Esophagus squamous epithelium (tissue), 5 donors: ENCODE measurements at places on chromosomes 2 and 18.

- DNase-seq: no peak
Measured at GRCh38 chr2:43481927-43482542, 113.8 kb downstream of the THADA start.

DNA sequence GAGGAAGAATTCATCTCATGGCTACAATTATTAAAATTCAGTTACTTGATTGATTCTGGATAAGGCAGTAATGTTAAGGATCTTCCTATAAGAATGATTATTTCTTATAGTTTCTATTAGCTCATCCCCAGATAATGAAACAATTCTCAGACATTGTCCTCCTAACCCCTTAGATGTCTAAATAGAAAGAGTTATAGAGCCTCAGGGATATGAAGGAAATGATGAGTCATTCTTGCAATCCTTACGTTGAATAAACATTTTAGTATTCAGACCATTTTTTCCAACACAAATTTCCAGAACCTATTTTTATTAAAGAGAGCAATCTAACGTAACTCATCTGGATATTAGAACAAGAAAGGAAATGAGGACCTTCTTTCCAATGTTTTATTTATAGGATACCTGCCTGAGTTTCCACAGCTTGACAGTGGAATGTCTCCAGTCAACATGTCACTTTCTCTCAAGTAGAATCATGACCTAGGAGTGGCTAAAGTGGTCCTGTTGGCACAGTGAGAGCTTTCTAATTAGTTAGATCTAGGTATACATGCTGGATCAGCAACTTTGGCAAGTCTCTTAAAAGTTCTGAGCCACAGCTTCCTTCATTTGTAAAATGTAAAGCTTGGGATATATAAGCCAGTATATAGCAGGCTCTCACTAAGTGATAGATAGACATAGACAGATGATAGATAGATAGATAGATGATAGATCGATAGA is 88.0 kb upstream of the RAB27B start:
- no peak for DNase-seq

DNA sequence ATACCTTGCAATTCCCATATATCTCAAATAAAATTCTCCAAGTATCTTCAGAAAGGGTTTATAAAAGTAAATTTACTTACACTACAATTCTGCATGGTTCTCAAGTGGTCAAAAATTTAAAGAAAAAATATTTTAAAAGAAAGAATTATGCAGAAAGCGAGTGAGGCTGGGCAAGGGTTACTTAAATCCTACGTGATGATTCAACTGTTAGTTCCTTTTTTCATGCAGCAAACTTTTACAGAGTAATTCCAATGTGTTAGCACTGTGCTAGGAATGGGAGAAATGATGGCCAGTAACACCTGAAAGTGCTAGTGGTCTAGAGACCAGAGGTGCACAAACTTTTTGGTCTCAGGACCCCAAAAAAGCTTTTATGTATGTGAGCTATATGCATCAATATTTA is 133.4 kb downstream of the ATAD2B start:
- no peak for DNase-seq

DNA sequence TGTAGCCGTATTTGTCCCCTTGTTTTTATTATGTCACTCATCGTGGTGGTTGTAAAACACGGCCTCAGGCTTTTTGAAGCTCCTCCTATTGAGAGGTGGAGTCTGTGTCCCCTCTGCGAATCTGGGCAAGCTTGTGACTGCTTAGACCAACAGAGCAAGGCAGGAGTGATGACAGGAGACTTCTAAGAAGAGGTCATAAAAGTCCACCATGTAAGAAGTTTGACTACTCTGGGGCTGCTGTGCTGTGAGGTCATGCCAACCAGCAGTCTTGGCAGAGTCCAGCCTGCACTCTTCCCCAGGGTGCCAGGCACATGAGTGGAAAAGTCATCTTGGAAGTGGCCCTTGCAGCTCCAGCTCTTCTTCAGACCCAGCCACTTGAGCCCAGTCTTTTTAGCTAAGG is 83.8 kb upstream of the SPTBN1 start:
- DNase-seq: no peak

- DNase-seq: no peak
Measured at GRCh38 chr2:179981085-179981484, 26.0 kb downstream of the CWC22 start.

DNA sequence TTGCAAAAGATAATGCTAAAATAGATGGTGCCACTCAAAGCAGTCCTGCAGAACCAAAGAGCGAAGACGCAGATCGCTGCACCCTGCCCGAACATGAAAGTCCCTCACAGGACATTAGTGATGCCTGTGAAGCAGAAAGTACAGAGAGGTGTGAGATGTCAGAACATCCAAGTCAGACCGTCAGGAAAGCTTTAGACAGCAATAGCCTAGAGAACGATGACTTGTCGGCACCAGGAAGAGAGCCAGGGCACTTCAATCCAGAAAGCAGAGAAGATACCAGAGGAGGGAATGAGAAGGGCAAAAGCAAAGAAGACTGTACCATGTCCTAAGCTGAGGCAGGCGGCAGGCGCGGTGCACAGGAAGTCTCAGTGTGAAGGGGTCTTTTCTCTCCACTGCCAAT is 34.8 kb upstream of the RBM44 start:
- DNase-seq: no peak

DNA sequence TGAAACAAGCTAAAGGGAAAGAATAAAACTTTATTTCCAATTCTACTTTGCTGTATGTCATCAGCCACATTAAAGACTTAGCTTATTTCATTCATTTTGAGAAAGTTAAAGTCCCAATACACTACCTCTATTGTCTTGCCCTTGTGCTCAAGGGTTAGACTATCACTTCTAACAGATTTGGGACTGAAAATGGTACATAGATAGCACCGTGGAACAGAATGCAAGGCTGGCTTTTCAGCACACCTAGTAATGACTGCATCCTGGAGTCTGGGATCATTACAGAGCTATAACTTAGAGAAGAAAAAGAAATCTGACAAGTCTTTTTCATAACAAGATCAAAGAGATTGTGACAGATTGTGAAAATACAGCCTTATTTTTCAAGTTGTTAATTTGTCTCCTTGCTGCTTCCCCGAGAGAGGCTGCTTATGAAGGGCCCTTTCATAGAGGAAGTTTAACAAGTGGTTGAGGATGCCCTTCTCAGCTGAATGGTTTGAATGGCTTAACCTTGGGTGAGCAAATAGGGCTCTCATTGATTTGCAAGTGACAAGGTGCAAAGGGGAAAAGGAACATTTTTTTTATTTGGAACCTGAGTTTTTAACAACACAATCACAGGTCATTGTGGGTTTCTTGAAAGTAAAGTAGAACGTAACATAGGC is 371.8 kb downstream of the EPHA4 start:
- DNase-seq: no peak
